ENCODE measurements at places on chromosomes 2 and 18.

- no peak for DNase-seq
Measured at GRCh38 chr2:177284531-177284930, 20.0 kb upstream of the NFE2L2 start.

DNA sequence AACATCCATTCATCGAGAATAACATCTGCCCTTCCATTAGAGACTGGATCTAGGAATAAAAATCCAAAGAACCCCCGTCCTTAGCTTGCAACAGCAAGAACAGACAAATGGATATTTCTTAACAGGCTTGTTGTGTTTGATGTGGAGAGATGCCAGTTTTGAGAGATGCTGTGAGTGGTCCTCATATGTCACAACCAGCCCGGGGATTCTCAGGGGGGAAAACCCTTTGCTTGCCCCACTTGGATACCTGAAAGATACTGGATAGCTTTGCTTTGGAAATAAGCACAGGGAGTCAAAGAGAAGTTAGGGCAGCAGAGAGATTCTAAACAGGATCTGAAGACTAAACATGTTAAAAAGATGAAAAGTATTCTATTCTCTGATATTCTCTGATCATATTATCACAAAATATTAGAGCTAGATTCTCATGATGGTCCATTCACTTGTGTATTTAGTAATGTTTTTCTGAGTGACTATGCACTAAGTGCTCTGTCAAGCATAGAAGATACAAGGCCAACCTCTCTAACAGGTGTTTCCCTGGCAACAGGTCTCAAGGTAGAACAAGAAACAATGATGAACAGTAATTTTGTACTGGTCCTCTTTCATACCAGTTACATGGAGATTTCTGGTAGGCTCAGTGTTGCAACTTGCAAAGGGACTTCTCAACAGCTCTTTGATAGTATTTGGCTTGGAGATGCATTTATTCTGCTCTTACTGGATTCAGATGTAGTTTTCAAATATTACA is 348.2 kb downstream of the MYCN start:
- DNase-seq: no peak

DNA sequence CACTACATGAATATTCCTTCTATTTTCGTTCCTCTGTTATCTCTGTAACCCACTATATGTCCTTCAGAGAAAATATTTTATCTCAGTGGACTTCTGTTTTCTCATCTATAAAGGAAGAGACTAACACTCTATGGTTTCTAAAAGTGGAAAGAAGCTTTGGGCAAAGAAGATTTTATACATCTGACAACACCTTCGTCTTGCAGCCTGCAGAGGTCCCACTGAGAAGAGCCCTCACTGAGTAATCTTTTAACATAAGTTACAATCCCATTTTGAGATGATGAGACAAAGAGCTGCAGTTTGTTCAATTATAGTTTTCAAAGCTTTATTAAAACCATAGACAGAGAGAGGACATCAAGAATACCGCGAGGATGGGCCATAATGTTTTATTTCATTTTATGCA is 28.7 kb downstream of the XIRP2 start:
- DNase-seq: no peak

DNA sequence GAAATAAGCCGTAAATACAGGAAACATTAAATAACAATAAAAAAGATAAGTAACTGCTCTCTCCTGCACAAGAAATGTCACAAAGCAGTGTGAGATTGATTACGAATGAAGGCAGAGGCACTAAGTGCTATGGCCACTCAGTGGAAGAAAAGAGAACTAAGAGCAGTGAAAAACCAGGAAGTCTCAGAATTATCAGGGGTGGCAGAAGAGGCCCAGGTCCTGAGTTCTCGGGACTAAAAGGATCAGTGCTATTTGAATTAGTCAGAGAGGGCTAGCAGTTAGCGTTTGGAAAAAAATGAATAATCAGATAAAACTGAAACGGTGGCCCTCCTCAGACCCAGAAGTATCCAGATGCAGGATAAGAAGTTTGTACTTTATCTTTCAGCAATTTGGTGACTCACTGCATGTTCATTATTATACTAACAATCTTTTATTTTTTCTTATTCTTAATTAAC is 367.1 kb downstream of the ZEB2 start:
- peak; percentile 89 for DNase-seq

- no peak for DNase-seq
Measured at GRCh38 chr18:51255693-51256092, 58.2 kb upstream of the MEX3C start.

GRCh38 chr2:149634103-149634502 is 46.5 kb upstream of the MMADHC start:
- DNase-seq: no peak

- peak; percentile 72 for DNase-seq
Measured at GRCh38 chr2:75500633-75501032, 60.1 kb downstream of the EVA1A start.

GRCh38 chr2:112061299-112061698 is 6.2 kb downstream of the TMEM87B start:
- DNase-seq: no peak

DNA sequence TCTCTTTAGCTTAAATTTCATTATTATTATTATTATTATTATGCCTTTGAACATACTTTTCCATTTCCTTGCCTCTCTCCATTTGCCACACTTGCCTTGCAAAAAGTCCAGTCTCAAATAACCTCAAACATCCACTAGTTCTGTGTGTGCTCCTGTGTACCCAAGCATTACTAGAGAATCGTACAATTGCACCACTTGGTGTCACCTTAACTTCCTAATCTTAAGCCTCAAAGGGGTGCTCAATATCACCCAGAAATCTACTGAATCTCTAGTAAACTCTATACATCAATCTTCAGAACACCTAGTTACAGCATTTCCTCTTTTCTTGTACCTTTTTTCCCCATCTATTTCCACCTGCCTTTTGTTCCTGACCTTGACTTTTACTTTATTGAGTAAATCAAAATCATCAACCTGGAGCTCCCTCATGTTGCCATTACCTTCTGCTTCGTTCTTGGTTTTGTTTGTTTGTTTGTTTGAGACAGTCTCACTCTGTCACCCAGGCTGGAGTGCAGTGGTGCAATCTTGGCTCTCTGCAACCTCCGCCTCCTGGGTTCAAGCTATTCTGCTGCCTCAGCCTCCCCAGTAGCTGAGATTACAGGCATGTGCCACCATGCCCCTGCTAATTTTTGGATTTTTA is 12.5 kb upstream of the SOS1 start:
- DNase-seq: no peak

- no peak for DNase-seq
Measured at GRCh38 chr2:122083256-122084048, 328.0 kb downstream of the TSN start.

Measured in EH (cell line).